ENCODE measurements at places on chromosomes 6 and 20.

DNA sequence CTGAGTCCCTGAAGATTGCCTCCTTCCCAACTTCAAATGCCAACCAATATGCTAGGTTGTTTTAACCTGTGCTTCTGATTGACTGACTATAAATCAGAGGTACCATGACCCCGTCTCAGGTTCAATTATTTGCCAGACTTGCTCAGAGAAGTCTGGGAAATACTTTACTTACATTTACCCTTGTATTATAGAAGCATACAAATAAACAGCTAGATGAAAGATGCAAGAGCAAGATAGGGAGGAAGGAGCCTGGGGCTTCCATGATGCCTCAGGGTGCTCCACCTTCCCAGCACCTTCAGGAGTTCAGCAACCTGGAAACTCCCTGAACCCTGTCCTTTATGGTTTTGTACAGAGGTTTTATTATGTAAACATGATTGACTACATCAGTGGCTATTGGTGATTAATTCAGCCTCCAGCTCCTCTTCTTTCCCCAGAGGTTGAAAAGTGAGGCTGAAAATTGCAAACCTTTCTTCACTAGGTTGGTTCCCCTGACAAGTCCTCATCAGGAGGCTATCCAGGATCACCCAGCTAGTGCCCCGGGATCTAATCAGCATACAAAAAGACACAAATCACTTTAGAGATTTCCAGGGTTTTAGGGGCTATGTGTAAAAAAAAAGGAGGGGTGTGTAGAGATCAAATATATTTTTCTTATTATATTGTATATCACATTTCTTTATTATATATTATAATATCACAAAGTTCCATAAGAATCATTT, 547.7 kb downstream of the EPM2A start:
- DNase-seq: no peak

DNA sequence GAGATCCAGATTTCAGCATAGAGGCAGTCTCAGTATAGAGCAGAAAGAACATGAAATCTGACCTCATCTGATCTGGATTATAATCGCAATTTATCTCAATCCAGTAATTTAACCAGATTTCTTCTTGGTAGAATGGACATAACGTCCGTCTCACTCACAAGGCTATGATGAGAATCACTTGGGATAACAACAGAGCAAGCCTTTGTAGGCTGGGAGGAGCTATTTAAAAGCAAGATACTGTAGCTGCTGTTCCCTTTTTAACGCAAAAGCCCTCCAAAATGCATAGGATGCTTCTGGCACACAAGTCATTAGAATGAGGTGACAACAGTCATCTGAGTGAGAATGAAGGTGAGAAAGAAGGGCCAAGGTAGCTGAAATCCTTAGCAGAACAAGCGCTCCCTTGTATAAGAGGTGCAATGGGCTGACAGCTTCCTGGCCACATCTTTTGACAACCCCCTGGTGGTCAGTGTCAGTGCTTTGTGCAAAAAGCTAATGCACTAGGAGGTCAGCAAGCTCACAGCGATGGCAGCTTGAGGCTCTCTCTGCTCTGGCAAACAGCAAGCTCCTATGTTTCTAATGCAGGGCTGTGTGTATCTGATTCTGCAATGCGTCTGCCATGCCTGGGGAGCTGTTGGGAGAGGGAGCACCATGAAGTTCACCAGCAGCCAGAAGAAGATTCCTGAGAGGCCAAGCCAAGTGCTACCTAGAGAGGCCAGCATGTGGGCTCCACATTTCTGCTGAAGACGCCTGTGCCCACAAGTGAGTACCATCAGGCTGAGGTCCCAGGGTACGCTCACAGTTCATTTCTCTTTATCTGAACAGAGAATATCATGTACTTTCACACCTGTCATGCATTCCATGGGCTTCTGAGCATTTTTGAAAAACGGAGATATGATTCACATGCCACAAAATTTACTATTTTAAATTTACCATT, 16.2 kb downstream of the METTL24 start:
- DNase-seq: no peak

GRCh38 chr6:97014595-97014994, 90.1 kb downstream of the KLHL32 start:
- DNase-seq: no peak

DNA sequence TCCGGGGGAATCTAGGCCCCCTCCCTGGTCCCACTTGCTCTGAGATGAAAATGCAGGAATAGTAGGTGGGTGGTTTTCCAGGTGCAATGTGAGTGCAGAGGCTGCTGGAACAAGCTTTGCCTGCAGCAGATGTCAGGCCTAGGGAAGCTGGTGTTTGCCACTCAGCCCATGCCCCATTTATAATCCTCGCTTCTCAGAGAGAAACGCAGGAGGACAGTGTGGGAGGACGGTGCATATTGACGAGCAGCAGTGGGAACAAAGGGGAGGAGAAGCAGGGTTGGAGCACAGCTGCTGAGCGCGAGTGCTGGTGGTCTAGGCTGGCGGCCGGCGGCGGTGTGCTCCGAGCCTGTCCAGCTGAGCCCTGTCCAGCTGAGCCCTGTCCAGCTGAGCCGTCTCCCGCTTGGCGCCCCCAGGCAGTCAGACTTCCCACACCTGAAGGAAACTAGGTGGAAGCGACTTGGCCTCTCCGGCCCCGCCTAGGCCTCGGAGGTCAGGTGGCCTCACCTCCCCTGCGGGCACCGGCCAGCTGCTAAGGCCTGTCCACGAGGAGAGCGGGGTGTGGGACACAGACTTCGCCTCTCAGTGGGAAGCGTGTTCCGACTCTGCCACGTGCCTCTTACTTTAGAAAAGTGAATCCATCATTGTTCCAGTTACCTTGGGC, 49.7 kb upstream of the FRMD1 start:
- no peak for DNase-seq

GRCh38 chr6:157276134-157276532, 47.2 kb downstream of the TMEM242 start:
- DNase-seq: no peak

GRCh38 chr20:49478266-49478665, 4.2 kb downstream of the KCNB1 start:
- DNase-seq: no peak

DNA sequence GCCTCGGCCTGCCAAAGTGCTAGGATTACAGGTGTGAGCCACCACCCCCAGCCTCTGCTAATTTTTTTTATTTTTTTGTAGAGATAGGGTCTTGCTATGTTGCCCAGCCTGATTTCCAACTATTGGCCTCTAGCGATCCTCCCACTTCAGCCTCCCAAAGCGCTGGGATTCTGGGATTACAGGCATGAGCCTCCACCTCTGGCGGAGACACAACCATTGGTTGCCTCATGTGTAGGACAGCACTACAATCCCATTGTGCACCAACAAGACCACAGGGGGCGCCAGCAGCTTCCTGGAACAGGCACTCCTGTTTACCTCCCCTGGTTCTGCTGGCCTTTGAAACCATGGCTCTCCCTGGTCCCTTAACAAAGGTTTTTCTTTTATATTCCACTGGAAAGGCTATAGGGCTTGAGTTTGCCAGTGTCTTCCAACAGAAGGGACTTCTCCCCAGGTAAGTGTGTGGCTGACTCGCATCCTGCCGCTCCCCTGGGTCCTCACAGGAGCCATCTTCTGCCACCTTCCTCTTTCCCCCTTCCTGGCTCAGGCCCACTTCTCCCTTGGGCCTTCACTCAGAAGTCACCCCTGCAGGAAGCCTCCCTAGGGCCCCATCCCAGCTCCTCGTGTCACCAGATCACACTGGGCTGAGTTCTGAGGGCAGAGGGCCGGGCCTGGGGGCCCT, 39.2 kb upstream of the TLDC2 start:
- no peak for DNase-seq

DNA sequence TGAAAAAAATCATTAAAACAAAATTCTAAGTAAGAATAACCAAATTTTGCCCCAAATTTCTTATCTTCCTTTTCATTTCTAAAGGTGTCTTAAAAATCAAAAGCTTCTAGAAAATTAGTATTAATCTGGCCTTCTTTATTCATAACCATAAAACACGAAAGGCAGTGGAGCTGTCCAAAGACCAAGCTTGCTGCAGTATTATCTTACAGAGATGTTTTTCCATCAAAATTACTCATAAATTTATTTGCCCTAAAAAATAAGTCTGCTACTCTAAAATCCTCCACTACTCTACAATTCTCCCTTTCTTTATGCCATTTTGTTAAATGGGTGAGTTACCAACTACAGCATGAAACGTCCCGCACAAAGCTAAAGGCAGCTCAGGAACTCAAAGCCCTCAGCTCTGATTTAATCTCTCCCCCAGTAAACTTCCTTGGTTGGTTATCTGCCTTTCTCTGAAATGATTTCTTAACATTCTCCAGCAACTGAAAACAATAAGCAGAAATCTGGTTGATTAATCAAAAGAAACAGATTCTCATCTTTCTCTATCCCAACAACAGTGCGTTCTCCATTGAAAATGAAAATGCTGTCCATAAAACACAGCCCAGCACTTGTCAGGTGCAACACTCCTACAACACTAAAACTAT, 2.1 kb downstream of the USP49 start:
- no peak for DNase-seq

Data from skin of body (tissue), 3 donors.